Osteocyte (in vitro differentiated cells): ENCODE measurements at places on chromosomes 2 and 18.

DNA sequence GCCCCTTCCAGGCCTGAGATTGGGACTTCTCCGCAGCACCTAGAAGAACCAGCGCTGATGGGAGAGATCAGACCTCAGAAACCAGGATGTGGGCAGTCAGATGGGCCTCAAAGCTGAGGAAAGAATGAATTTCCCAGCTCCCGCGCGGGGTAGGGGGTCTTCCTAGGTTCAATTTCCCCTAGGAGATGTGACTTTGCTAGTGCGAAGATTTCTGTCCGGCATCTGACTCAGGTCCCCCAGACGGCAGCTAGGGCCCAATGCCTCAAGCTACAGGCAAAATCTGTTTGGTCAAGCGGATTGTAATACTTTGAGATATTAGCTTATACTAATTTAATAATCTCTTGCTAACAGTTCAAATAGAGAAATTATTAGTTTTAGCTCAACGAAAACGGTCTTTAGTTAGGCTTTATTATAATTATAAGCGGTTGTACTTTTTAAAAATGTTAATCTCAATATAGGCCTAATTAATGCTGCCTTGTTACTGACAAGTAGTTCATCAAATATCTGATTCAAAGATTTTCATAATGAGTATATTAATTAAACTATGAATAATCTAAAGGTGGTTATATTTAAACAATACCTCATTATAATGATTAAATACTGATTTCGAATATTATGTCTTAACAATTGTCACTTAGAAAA, 5.8 kb downstream of the DLX1 start:
- peak; percentile 70 for DNase-seq

GRCh38 chr2:199458806-199459285, 1.1 kb upstream of the SATB2 start:
- DNase-seq: peak; percentile 87

GRCh38 chr2:189024901-189025618, 50.9 kb downstream of the COL3A1 start:
- no peak for DNase-seq

DNA sequence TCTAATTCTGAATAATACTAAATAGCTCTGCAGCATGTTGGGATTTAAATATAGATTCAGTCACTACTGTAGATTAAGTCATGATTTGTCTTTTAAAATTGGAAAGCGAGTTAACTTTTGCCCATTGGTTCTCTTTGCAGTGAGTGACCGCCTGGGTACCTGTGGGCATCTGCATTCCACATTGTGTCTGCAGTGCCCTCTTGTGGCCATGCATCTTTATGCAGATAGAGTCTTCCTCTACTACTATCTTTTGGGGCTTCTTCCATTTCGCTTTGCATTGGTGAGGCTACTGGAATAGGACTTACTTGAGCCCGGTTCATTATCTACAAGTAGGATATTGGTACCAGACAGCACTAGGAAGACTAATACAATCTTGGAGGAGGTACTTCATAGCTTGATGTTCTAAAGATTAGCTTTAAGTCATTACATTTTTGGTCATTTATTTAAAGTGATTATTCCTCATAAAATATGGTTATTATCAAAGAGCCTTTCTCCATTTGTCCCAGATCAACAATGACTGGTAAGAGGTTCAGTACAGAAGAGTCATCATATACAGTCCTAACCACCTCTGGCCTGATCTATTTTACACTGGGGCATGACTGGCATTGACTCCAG, 203.0 kb downstream of the SOCS6 start:
- no peak for DNase-seq

- no peak for DNase-seq
Measured at GRCh38 chr18:50902797-50903196, 23.9 kb downstream of the ME2 start.

DNA sequence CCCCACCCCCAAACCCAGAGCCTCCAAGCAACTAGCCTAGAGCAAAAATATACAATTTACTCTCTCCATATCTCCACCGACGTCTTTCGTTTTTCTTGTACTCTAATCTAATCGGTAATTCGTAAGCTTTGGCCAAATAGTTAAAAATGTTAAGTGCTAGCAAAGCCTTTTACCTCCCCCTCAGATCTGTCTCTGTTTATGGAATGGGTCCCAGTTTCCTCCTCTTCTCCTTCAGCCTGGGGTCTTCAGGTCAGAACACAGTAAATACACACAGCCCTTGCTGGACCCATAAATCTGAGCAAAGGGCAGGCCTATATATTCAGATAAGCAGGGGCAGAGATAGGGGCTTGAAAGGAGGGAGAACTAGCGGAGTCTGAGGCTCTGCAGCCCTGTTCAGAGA, 267.4 kb downstream of the MEIS1 start:
- DNase-seq: no peak

DNA sequence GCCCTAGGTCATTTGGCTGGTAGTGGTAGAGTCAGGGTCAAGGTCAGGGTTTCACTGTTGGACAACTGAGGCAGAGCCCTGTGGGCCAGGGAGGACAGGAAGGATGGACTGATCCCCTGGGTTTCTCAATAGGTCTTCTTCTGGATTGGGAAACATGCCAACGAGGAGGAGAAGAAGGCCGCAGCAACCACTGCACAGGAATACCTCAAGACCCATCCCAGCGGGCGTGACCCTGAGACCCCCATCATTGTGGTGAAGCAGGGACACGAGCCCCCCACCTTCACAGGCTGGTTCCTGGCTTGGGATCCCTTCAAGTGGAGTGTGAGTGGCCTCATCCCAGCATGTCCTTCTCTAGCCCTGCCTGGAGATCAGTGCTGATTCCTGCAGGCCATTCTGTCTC, 18.1 kb downstream of the VIL1 start:
- no peak for DNase-seq

- DNase-seq: peak; percentile 11
Measured at GRCh38 chr2:46446871-46447568, 32.3 kb upstream of the TMEM247 start.

GRCh38 chr2:237530472-237531433, 35.6 kb upstream of the PRLH start:
- no peak for DNase-seq

DNA sequence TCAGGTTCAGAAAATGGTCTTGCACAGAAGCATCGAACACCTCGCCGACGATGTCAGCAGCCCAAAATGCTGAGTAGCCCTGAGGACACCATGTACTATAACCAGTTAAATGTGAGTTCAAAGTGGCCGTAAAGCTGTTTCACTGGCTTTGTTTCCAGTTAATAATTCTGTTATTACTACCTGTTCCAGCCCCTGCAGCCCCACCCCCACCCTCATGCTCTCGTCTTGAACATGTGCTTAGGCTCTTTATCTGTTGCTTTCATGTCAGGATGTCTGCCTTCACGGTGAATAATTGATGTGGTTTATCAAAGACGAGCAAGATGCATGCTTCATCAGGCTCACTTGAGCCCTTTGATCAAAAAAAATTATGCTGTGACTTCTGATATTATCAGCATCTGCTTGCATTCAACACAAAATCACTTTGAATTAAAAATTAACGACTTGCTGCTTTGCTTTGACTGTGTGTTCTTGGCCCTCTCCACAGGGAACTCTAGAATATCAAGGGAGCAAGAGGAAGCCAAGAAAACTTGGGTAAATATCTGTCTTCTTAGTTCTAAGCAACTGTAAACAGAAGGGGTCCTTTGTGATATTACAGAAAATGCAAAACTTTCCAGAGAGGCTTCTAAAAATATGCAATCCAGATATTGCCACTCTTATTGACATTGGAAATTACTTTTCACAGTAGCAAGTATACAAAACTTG, 63.4 kb upstream of the SP5 start:
- no peak for DNase-seq

- DNase-seq: no peak
Measured at GRCh38 chr2:33241581-33241980, 234.9 kb upstream of the RASGRP3 start.

- DNase-seq: no peak
Measured at GRCh38 chr18:76896677-76897076, 74.3 kb downstream of the ZNF236 start.

- no peak for DNase-seq
Measured at GRCh38 chr18:26487437-26487836, 60.9 kb downstream of the KCTD1 start.

DNA sequence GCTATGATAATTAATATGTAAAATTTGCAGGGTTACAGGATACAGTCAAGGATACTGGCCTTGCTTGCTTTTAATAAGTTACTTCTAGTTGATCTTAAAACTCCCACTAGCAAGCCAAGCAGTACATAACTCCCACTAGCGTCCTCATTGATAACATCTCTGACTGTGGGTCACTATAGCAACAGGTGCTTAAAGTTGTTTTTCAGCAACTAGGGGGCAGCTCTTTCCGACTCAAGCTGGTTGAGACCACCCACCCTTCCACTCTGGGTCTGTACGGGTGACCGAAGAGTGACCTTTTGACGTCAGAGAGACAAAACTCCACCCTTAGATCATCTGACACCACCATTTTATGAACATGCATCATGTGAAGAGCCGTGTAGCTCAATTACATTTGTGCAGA, 208.6 kb downstream of the MYO1B start:
- DNase-seq: no peak

- no peak for DNase-seq
Measured at GRCh38 chr2:149483004-149483605, 104.5 kb downstream of the MMADHC start.

DNA sequence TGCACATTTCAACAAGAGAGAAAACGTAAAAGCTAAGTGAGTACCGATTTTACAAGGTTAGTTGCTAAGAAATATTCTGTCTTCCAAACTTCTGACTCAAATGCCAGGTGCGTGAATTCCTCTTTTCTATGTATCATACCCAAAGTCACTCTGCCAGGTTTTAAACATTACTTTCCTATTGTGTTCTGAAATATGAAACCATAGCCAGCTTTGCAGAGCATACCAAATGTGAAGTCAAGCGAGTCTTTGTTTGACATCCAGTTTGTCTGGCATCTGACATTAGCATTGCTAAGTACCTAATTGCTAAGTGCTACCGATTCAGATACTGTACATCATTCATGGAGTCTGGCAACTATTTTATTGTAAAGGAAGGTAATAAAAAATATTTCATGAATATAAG, 321.9 kb upstream of the GALNT5 start:
- DNase-seq: no peak

GRCh38 chr2:162524849-162525248, 180.9 kb downstream of the GCA start:
- no peak for DNase-seq

DNA sequence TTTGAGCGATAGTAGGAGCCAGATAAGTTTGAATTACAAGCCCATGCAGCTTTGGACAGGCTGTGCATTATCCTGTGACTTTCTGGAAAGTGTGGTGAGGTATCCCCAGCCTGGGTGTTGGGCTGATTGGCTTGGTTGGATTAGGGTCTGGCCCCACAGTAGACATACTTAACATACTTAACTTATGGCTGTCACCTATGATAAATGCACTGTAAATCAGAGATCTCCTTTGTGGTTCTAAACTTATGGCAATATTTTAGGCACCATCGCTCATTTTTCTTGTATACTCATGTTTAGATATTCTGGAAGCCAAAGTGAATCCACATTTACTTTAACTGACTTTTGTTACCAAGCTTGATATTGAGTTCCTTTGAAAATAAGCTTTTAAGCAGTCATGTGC, 54.8 kb downstream of the SPTBN1 start:
- DNase-seq: no peak

DNA sequence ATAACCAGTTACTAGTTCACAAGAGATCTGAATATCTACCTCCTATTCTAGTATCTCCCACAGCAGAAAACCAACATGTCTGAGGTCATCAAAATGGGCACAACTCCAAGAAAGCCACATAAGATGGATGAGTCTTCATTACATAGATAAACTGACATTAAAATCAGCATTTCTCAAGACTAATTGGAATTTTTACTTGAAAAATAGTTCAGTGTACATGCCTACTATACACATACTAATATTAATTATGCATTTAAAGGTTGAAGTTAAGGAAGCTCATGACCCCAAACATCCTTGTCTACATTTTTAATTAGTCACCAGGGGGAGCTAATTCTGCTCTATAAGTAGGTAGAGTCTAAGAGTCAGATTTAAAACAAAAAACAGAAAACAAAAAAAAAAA, 41.9 kb downstream of the ZNF521 start:
- no peak for DNase-seq

DNA sequence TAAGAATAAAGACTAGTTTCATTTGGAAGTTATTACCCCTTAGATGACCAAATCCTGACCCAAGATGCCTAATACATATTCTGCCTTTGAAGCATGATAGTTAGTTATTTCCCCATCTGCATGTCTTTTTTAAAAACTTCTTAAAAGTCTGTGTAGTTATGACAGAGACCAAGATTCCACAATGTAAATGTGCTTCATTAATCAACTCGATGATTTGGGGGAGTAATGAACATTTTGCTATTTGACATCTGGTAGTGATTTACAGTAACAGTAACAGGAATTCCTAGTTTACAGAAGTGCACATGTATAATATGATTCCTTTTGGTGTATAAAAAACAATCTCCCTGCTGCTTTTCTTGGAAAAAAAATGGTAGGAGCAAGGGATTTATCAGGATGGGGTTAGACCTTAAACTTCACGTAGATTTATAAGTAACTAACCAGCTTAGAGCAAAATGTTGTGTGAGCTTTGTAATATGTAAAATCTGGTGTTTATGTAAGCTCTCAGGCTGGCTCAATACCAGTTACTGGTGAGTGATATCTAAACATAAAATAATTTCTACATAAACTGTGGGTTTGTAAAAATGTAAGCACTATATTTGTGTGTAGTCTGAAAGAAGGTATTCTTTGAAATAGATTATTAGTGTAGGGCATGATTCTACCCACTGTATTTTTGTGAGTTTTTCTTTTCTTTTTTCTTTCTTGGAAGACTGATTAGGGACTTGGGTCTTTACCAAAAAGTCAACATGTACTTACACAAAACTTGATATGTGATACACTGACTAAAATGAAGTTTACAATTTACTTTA, 641.6 kb downstream of the EPHA4 start:
- no peak for DNase-seq

DNA sequence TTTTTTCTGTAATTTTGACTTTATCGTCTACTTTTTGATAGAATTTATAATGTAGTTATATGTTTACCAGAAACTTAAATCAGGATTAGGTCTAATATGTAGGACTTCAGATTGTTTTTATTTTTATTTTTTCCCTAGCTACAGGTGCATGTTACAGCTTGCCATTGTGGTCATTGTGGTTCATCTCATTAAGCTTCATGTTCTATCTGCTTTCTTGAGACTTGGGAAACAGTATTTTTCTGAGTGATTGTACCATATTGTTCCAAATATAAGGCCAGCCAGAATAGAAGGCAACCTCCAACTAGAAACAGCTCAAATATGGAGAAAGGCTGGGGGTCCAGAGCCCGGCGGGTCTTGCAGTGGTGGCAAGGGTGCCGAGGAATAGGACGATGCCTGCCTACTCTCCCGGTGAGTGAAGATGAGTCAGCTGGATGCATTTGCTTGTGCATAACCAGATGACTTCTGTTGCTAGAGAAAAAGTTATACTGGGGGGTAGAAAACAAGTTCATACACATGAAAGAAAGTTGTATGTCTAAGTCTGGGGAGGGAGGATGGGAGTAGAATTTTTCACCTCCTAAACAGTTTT, 188.4 kb downstream of the CCDC85A start:
- no peak for DNase-seq

- no peak for DNase-seq
Measured at GRCh38 chr2:14256890-14257289, 375.6 kb upstream of the LRATD1 start.
